ENCODE measurements at places on chromosomes 1 and 21.

DNA sequence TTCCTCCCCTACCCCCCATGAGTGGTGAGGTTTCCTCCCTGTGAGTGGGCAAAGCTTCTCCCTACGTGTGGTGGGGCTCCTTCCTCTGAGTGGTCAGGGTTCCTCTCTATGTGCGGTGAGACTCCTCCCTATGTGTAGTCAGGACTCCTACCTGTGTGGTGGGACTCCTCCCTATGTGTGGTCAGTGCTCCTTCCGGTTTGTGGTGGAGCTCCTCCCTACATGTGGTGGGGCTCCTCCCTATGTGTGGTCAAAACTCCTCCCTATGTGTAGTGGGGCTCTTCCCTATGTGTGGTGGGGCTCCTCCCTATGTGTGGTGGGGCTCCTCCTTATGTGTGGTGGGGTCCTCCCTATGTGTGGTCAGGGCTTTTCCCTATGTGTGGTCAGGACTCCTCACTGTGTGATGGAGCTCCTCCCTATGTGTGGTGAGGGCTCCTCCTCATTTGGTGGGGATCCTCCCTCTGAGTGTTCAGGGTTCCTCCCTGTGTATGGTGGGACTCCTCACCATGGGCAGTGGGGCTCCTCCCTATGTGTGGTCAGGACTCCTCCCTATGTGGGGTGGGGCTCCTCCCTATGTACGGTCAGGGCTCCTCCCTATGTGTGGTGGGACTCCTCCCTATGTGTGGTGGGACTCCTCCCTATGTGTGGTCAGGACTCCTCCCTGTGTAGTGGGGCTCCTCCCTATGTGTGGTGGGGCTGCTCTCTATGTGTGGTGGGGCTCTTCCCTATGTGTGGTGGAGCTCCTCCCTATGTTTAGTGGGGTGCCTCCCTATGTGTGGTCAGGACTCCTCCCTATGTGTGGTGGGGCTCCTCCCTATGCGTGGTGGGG, 29.1 kb downstream of the PRSS38 start:
- no peaks in the 10 kb centered on the region for H3K4me1 ChIP-seq
- H3K4me3 ChIP-seq: no peak overlapping the region
- no peaks in the 10 kb centered on the region for H3K36me3 ChIP-seq
- H3K27me3 ChIP-seq: no peaks in the 10 kb centered on the region
- no peak for DNase-seq

- H3K27ac ChIP-seq: no peak overlapping the region
- no peaks in the 10 kb centered on the region for H3K36me3 ChIP-seq
- no peak for DNase-seq
- H3K27me3 ChIP-seq: no peaks in the 10 kb centered on the region
These were observed 49.8 kb downstream of the BCAR3 start for GRCh38 chr1:93631626-93632365.

- no peak for DNase-seq
- H3K4me1 ChIP-seq: no peaks in the 10 kb centered on the region
- no peak overlapping the region for H3K27ac ChIP-seq
- H3K36me3 ChIP-seq: no peaks in the 10 kb centered on the region
These were observed 64.1 kb downstream of the MIS18A start for GRCh38 chr21:32214654-32215305.

DNA sequence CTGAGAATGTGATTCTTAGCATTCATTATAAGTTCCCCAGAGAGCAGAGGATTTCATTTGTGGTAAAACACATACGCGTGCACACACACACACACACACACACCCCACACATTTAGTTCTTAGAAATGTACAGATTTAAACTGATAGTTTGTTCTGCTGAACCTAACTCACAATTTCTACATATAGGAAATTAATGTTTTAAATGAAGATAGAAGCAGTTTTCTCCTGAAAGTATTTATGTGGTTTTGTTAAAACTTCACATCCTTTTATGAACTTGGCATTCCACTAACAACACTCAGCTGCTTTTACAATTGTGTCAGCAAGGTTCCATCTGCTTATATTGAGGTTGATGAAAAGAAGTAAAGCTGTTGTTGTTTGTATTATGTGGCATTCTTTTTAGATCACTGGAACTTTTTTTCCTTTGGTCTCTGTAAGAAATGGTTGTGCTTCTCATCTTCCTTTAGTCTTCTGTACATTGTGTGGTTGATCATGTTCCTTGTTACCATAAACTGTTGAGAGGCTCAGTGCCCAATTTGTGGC, 41.6 kb downstream of the AK4 start:
- H3K27me3 ChIP-seq: no peaks in the 10 kb centered on the region
- H3K4me1 ChIP-seq: no peaks in the 10 kb centered on the region
- H3K4me3 ChIP-seq: no peak overlapping the region

GRCh38 chr1:117138561-117138960, 17.0 kb upstream of the TRIM45 start:
- no peak overlapping the region for H3K4me3 ChIP-seq
- no peaks in the 10 kb centered on the region for H3K36me3 ChIP-seq
- H3K27me3 ChIP-seq: no peaks in the 10 kb centered on the region
- no peaks in the 10 kb centered on the region for H3K4me1 ChIP-seq
- DNase-seq: no peak
- no peak overlapping the region for H3K27ac ChIP-seq

DNA sequence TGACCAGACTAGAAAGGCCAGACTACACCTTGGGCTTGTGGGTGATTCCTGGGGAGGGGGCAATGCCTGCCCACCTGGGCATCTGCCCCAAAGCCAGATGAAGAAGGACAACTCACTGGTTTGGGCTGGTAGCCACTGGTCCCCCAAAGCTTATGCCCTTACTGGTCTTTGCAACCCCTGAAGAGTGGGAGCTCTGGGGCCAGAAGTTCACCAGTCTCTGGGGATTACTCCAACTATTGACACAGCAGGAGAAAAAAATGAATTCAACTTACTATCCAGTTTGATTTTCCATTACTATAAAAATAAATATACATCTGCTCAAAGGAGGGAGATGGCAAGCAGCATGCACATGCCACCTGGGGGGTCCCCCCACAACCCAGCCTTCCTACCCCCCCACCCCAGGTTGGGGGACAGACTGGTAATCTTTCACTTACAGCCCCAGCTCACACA, 2.6 kb downstream of the AHDC1 start:
- peaks cover 67% of the 10 kb centered on the region for H3K4me1 ChIP-seq
- H3K36me3 ChIP-seq: no peaks in the 10 kb centered on the region
- H3K27me3 ChIP-seq: no peaks in the 10 kb centered on the region
- no peak overlapping the region for H3K4me3 ChIP-seq
- DNase-seq: no peak

DNA sequence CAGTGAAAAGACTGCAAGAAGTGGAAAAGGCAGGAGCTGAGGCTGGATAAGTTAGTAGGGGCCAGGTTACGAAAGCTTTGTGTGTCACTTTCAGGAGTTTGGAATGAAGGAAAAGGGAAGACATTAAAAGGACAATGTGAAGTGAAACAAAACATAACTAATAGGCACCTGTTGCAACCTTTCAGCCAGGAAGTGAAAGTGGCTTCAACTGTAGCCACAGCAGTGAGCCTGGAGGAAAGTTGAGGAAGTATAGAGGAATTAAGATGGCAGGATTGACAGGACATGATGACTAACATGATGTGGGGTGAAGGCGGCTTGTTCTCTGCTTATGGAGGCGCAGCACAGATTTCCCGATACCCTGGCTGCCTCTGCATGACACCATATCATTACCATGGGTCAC, 68.9 kb downstream of the C4BPA start:
- no peak overlapping the region for H3K27ac ChIP-seq
- no peaks in the 10 kb centered on the region for H3K27me3 ChIP-seq
- H3K4me1 ChIP-seq: no peaks in the 10 kb centered on the region
- DNase-seq: no peak
- H3K36me3 ChIP-seq: no peaks in the 10 kb centered on the region
- H3K4me3 ChIP-seq: no peak overlapping the region
